Lung (tissue), 17 donors: ENCODE measurements at places on chromosomes 6 and 20.

DNA sequence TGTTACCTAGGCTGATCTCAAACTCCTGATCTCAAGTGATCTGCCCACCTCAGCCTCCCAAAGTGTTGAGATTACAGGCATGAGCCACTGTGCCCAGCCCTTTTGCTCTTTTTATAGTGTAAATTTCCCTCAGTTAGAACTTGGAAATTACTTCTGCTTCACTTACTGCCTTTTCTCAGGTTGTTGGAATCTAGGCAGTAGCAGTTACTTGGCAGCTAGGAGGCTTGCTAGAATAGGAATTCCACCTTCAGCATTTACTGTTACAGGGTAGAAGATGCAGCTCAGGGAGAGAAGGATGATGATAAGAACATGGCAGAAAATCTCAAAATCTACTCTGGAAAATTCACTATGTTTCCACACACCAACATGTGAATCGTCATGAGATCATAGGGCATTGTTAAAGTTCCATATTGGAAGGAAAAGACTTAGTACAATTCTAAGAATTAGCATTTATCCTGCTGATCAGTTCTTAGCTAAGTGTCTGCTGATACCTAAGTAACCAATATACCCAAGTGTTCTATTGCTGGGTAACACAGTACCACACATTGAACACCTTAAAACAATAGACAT is 182.2 kb downstream of the SLC16A10 start:
- no peak for DNase-seq

DNA sequence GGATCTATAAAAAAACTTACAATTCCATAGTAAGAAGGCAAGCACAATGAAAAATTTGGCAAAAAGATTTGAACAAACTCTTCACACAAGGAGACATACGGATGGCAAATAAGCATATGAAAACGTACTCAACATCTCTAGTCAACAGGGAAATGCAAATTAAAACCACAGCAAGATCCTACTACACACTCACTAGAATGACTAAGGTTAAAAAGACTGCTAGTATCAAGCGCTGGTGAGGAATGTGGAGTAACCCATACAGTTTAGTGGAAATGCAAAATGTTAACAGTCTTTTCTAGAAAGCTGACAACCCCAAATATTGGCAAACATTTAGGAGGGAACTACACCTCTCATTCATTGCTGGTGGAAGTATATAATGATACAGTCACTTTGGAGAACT is 175.9 kb upstream of the SGK1 start:
- DNase-seq: no peak

- DNase-seq: peak; percentile 92
Measured at GRCh38 chr6:16618962-16619361, 142.3 kb downstream of the ATXN1 start.

GRCh38 chr6:89398762-89399525 is 13.1 kb downstream of the RRAGD start:
- peak; percentile 72 for DNase-seq

GRCh38 chr6:65760285-65760684 is 53.3 kb upstream of the EYS start:
- DNase-seq: no peak
